Subcutaneous adipose tissue (tissue), 4 donors: ENCODE measurements at places on chromosomes 4 and X. TPM values are rescaled to one million over a fixed set of nuclear protein-coding genes. Genes with fewer than 3 reads are reported as not detected.

Gene HSD17B13
- total RNA-seq = 1.4 TPM

Gene RASSF6
- total RNA-seq = not detected

Gene DDX53
- total RNA-seq = not detected

Gene SH3RF1
- total RNA-seq = 12.9 TPM

Gene CLIC2
- total RNA-seq = 29.6 TPM

Gene REPS2
- 4.3 TPM for total RNA-seq

Gene LRRC66
- total RNA-seq = 0.34 TPM

Gene KCNE5
- not detected for total RNA-seq

Gene FDCSP
- total RNA-seq = not detected

Gene CT45A10
- not detected for total RNA-seq

Gene USP17L13
- total RNA-seq = not detected

Gene FGA
- not detected for total RNA-seq

Gene ATOH1
- total RNA-seq = not detected

Gene SNX12
- 27.3 TPM for total RNA-seq

Gene DSPP
- total RNA-seq = not detected

Gene GYPA
- total RNA-seq = not detected

Gene GPAT3
- 4.4 TPM for total RNA-seq

Gene C4orf54
- under 0.01 TPM for total RNA-seq

Gene SSX2
- total RNA-seq = not detected

Gene HSFX1
- 1.7 TPM for total RNA-seq

Gene FATE1
- total RNA-seq = not detected

Gene NDUFA1
- total RNA-seq = 105 TPM

Gene DAPP1
- total RNA-seq = 5.7 TPM

Gene SCRG1
- not detected for total RNA-seq

Gene ZNF185
- 3.6 TPM for total RNA-seq

Gene GRIA2
- not detected for total RNA-seq

Gene NUDT11
- total RNA-seq = 2.7 TPM

Gene UCP1
- total RNA-seq = not detected

Gene LAMTOR3
- total RNA-seq = 27.3 TPM

Gene APELA
- not detected for total RNA-seq

Gene PRRG3
- 1.5 TPM for total RNA-seq

Gene PDZD4
- 0.75 TPM for total RNA-seq

Gene TCEAL3
- 15.6 TPM for total RNA-seq

Gene LINC00632
- 757 TPM for total RNA-seq

Gene ANXA10
- total RNA-seq = not detected

Gene LRAT
- not detected for total RNA-seq

Gene MXRA5
- total RNA-seq = 1.7 TPM

Gene CWH43
- not detected for total RNA-seq
